CD4-positive, alpha-beta T cell (primary cell): ENCODE measurements at places on chromosomes 4 and X. TPM values are rescaled to one million over a fixed set of nuclear protein-coding genes. Genes with fewer than 3 reads are reported as not detected.
A peak's percentile ranks its signal among the peaks of the same experiment; 100 is the strongest.

DNA sequence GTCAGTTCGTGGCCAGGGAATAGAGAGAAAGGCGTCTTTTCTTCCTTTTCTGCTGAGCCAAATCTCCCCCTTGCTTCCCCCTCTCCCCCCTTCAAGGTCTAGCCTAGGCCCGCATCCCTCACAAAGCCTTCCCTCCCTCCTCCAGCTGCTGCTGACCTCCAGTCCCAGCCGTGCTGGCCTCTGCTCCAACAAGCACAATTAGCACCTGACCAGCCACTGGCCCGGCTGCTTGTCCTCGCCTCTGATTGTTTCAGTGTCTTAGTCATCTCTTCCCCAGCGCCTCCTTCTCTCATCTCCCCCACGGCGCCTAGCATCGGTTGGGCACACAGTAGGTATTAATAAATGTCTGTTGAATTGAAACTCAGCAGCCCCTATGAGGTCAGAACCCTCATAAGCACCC is 4.2 kb downstream of the ELF4 start:
- peak overlapping the region; percentile 17 for H3K27ac ChIP-seq
- H3K27me3 ChIP-seq: no peaks in the 10 kb centered on the region

GRCh38 chrX:153491351-153491914 is 3.3 kb upstream of the BGN start:
- no peaks in the 10 kb centered on the region for H3K36me3 ChIP-seq
- no peak overlapping the region for H3K27ac ChIP-seq
- H3K4me1 ChIP-seq: no peaks in the 10 kb centered on the region
- no peak for DNase-seq

DNA sequence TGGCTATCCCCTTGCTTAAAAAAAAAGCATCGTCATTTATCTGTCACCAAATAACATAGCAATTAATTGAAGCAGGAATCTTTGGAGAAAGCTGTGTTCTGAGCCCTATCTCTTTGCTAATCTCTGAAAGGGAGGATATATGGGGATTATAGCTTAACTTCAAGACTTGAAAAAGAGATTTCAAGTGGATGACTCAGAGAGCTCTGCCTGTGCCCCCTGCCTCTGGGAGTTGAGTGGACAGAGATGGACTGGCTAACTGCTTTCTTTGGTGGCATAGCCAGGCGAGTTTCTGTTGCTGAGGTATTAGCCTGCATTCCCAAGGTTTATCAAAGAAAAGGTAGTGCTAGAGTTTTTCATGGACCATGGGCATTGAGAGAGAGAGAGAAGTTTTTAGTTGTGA is 91.6 kb downstream of the DDIT4L start:
- no peaks in the 10 kb centered on the region for H3K27me3 ChIP-seq
- no peak overlapping the region for H3K27ac ChIP-seq
- H3K36me3 ChIP-seq: no peaks in the 10 kb centered on the region

CNOT6L gene
- total RNA-seq: 216 TPM

DNA sequence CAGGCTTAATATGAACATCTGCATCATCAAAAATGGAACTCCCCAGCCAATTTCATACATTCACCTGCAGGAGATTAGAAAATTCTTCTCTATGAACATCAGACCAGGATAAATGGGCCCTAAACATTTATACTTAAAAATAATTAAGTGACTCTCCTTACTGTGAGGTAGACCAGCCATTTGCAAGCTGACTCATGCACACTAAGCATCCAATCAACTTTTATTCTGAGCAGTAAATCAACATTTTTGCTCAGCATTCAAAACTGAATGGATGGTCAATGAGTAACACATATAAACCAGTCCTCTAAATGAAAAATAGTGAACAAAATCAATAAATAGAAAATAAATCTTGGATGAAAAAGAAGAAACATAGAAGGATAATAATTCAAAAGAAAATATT is 19.9 kb upstream of the PCDH10 start:
- H3K4me1 ChIP-seq: no peaks in the 10 kb centered on the region
- no peak for DNase-seq
- no peaks in the 10 kb centered on the region for H3K36me3 ChIP-seq
- no peak overlapping the region for H3K27ac ChIP-seq
- no peaks in the 10 kb centered on the region for H3K27me3 ChIP-seq
- H3K4me3 ChIP-seq: no peak overlapping the region
